ENCODE measurements at places on chromosomes 5 and 9.
A peak's percentile ranks its signal among the peaks of the same experiment; 100 is the strongest.

- no peak for DNase-seq
These were observed 101.6 kb downstream of the TENT4A start for GRCh38 chr5:6814816-6815215.

DNA sequence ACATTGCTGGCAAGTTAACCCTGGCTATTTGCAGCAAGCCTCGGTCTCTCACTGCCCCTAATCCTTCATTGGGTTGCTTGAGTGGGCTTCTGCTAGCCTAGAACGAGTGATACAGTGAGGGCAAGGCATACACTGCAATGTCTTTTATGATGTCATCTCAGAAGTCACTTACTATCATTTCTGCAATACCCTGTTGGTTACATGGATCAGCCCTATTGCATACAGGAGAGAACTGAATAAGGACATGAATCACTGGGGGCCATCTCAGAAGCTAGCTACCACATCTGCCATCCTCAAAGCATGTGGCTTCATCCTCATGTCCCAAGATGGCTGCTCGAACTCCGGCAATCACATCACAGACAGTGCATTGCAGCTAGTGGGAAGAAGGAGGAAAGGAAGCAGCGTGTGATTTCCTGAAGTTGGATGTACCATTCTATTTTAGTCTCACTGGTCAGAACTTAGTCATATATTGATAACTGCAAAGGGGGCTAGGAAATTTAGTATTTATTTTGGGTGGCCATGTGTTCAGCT lies 33.3 kb upstream of the CDKN2AIPNL start:
- DNase-seq: no peak

- DNase-seq: no peak
These were observed 143.1 kb downstream of the FSTL4 start for GRCh38 chr5:133469252-133469651.

DNA sequence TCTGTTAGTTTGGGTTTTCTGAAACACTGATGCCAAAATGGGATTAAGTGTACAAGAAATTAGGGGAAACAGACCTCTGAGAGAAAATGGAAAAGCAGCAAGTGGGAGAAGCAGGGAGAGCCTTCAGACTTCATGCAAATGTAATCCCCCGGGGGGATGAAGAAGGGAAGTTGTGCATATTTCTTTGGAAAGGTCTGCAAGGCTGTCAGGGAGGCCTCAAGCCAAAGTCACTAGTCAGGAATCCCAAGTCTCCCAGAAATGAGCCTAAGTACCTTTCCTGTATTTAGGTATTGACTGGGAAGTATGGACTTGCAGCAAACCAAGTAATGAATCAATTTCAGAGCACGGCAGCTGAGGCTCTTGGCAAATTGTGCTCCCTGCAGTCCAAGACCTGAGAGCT lies 2.2 kb downstream of the FTMT start:
- no peak for DNase-seq

- DNase-seq: no peak
These were observed 159.2 kb downstream of the DRD1 start for GRCh38 chr5:175284806-175285205.

- DNase-seq: peak; percentile 62
These were observed 608 bp downstream of the ELOVL7 start for GRCh38 chr5:60843386-60843935.

GRCh38 chr9:95086564-95086955 lies 230.9 kb downstream of the FANCC start:
- DNase-seq: peak; percentile 78

- peak; percentile 47 for DNase-seq
These were observed 53.2 kb downstream of the TRIP13 start for GRCh38 chr5:945691-946551.

DNA sequence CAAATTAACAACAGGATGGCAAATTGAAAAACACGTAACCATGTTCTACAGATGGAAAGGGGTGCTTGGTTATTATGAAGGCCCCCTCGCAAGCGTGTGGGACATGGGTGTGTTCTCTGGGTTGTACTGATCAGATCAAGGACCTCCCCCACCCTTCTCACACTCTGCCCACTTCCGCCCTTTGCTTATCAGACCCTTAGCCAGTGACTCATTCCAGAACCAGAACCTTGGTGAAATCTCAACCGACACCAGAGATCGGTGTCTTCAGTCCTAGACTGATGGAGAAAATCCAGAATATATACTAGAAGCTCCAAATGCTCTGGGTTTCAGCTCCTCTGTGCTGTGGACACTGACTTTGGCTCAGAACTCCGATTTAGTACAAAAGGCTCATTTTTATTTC lies 64.9 kb downstream of the PTTG1 start:
- no peak for DNase-seq

DNA sequence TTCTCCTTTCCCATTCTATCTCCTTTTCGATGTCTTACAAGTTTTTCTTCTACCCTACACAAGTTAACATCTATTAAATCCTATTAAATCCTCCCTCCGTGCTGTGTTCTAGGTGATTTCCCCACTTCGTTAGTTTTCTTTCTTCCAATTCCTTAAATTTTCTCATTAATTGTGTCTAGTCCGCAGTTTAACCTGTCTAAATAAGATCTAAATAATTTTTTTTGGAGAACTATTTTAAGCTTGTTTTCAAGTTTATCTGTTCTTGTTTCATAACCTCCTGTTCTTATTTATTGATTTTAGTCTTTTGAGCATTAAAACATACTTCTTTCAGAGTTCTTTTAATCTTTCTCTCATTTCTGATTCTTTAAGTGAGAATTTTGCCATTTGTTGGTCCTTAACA lies 109.3 kb downstream of the UHRF2 start:
- DNase-seq: no peak

DNA sequence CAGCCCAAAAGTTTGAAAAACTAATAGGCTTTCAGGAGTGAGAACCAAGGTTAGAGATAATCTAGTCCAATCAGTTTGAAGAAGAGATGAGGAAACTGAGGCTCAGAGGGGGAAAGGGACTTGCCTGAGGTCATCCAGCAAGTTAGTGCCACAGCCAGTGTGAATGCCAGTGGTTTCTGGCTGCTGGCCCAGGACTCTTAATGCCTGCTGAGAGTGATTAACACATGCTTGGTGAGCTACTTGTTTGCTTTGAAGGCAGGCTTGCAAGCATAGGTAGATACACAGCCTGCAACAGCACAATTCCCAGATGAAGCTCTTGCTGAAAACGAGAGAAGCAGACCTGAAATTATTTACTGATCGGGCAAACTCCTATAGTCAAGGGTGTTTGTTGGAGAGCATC lies 591.6 kb upstream of the SGCD start:
- no peak for DNase-seq

DNA sequence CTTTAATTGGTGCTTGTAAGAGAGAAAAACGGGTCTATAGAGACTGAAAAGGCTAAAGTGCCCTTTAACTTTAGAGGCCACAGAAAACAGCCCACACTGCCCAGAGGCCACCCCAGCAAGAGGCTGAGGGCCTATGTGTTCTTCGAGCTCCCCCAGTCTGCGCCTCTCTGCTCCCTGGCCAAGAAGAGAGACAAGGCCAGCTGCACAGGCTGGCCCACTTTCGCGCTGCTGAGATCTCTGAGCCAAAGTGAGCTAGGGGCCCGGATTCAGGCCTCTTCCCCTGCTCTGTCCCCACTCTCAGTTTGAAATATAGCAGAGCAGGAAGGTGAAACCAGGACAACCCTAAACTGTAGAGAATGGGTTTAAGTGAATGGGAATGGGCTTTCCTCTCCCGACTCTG lies 132.0 kb upstream of the TRIM32 start:
- DNase-seq: no peak

GRCh38 chr9:123395276-123395688 lies 39.3 kb downstream of the CRB2 start:
- no peak for DNase-seq

- no peak for DNase-seq
These were observed 147.0 kb downstream of the PSAT1 start for GRCh38 chr9:78443946-78444345.
